Mesenteric fat pad (tissue), 1 donor: ENCODE measurements at places on chromosomes 1 and 21.

DNA sequence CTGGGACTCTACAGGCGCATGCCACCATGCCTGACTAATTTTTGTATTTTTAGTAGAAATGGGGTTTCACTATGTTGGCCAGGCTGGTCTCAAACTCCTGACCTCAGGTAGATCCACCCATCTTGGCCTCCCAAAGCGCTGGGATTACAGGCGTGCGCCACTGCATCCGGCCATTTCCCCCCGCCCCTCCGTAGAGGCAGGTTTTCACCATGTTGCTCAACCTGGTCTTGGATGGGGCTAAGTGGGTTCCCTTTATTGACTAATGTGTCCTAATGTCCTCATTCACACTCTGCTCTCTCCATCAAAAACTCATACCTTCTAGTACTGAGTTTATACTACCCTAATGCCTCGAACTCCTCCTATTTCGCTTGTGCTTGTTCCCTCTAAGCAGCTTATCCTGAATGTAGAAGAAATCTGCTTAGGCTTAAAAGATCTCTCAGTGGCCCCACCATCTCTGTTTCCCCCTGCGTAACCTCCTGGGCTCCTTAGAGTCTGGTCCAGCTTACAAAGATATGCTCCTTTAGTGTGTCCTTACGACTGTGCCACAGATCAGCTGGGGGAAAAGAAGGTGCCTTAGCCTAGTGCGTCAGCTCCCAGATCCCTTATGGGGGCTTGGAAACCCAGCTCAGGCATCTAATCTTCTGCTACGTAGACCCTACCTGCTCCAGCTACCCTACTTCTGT, 8.0 kb downstream of the GNAT2 start:
- no peak for DNase-seq

- DNase-seq: no peak
Measured at GRCh38 chr21:45305836-45306235, 18.1 kb upstream of the POFUT2 start.

DNA sequence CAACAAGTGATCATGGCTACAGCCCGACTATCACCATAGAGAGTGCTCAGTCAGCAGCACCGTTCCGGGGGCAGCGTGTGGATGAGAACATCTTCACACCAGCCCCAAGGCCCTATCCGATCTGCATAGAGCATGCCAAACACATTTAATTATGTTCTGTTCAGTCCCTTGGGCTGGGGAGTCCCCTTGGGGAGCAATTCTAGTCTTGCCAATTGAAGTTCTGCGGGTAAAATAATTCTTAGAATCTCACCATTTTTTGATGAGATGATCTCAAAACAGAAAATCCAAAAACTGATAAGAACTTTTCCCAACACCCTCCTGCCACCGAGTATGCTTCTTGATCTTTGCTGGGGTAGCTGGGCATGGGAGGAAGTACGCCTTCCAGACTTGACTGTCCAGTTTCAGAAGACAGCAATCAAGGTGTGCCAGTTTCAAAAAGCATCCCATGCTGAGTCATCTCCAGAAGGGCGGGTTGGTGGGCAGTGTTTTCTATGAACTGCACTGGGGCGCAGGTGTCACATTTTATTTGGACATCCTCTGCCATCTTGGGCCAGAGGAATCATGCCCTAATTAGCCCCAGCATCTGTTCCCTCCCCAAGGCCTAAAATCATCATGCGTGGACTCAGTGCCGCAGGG, 20.8 kb upstream of the PTPRF start:
- DNase-seq: no peak

DNA sequence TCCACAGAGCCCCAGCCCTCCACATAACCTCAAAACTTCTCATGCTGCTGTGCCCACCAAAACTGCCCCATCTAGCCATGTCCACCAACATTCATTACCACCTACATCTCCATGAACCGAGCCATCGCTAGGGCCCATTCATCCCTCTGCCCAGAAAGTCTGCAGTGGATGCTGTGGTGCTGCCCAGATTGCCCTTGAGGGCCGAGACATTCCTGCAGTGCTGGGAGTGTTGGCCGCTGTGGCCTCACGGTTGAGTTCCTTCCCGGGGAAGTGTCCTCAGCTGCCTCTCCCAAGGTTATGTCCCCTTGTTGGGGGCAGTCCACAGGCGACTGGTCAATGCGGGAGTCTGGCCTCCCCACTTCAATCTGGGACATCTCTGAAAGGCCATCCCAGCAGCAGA, 30.3 kb upstream of the DMBX1 start:
- no peak for DNase-seq

DNA sequence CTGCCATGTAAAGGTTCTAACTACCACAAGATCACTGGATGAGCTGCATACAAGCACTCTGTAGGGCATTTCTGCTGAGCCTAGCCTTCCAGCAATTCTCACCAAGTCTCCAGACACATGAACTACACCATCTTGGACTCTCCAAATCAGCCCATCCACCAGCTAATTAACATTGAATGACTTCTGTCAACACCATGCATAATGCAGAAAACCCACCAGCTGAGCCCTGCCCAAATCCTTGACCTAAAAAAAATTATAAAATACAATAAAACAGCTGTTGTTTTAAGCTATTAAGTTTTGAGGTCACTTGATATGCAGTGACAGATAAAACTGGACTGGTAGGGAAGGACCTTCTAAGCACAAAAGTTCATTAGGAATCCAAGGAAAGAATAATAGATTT, 44.3 kb upstream of the ATP1B1 start:
- no peak for DNase-seq

- DNase-seq: no peak
Measured at GRCh38 chr1:17538428-17539117, 925 bp upstream of the ARHGEF10L start.

GRCh38 chr1:197994907-197995407, 77.8 kb downstream of the LHX9 start:
- no peak for DNase-seq

DNA sequence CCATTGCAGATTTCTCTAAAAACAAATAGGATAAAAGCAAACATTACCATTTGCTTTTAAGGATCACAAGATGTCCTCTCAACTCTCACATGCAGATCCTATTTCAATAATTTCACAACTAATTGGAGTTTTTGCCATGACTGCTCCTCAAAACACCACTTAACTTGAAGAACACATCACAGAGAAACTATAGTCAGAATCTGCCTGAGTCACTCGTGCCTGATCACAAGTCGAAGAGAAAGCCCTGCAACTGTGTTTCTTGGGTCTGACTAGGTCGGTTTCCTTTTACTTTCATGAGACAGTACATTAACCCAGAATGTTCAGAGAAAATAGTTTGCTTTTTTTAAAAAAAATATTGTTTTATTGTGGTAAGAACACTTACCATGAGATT, 46.3 kb upstream of the SMYD2 start:
- DNase-seq: no peak

DNA sequence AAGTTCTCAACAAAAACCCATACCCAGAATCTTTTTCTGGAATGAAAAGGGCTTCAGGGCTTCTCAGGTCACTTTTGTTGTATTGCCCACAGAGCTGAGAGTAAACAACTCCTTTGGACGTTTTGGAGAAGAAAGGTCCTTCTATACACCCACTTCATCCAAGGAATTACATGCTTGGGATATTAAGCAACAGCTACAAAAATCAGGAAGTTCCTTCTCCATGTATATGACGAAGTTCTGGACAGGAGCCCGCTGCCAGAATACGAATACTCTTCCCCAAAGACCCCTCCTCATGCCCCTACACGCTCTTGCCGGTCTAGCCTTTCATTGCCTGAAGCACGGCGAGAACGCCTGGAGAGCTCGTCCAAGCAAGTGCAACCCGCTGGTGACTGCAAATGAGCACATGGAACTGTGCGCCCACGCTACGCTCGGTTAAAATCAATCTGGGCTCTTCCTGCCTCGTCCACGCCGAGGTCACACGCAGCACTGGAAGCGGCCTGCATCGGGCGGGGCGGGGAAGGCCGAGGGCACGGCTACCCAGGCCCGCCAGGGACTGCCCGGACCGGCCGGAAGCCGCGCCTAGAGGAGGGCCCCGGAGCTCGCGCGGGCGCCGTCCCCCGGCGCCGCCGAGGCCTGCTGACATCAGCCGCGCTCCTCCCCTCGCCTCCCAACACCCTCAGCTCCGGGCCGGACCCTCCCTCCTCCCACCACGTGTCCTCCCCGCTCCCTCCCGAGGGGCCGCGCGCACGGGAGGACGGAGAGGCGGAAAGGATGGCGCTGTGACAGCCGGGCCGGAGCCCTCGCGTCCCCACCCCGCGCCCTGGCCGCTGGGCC, at the start of gene POGK:
POGK (plus strand) TSS at position 710 of the 834 bp plus-strand sequence. CDS start 1,482 bp downstream, outside the sequence.
- peak; percentile 95 for DNase-seq

DNA sequence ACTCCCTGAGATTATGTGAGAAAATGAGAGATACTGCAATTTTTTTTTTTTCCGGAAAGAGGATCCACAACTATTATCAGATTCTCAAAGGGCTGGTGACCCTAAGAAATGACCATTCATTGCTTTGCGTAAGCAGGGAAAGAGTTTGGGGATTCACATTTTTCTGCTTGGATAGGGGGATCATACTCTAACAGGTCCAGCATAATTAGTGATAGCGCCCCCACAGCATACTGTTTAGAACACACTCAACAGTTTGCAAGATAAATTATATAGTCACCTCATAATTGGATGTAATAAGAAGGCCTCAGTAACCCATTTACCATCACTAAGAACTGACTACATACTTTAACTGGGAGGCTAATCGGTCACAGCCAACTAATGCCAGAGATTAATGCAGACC, 1.9 kb downstream of the CCT3 start:
- no peak for DNase-seq

- no peak for DNase-seq
Measured at GRCh38 chr1:147502760-147503159, 38.5 kb upstream of the BCL9 start.

DNA sequence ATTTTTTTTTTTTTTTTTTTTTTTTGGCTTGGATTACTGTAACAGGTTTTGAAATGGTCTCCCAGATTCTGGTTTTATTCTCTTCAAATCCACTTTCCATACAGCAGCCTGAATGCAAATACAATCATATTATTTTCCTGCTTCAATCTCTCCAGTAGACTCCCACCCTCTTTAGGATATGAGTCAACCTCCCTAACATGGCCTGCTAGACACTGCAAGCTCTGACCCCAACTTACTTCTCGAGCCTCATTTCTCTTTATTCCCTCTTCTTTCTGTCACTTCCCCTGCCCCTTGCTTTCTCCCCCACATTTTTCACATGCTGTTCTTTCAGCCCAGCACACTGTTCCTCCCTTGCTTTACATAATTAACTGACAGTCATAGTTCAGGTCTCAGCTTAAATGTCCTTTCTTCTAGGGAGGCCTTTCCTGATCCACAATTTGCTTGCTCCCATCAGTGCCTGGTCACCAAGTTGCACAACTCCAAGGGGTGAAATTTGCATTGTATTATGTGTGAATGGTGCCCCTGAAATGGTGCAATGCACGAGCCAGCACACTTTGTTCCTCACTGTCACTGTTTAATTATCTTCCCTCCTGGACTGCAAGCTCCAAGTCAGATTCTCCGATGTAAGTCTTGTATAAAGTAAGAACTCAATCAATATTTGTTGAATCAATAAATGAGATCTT, 22.1 kb upstream of the IL19 start:
- no peak for DNase-seq

GRCh38 chr1:217542136-217542777, 88.6 kb downstream of the GPATCH2 start:
- no peak for DNase-seq

GRCh38 chr1:227790034-227790400, 25.5 kb upstream of the PRSS38 start:
- DNase-seq: no peak

DNA sequence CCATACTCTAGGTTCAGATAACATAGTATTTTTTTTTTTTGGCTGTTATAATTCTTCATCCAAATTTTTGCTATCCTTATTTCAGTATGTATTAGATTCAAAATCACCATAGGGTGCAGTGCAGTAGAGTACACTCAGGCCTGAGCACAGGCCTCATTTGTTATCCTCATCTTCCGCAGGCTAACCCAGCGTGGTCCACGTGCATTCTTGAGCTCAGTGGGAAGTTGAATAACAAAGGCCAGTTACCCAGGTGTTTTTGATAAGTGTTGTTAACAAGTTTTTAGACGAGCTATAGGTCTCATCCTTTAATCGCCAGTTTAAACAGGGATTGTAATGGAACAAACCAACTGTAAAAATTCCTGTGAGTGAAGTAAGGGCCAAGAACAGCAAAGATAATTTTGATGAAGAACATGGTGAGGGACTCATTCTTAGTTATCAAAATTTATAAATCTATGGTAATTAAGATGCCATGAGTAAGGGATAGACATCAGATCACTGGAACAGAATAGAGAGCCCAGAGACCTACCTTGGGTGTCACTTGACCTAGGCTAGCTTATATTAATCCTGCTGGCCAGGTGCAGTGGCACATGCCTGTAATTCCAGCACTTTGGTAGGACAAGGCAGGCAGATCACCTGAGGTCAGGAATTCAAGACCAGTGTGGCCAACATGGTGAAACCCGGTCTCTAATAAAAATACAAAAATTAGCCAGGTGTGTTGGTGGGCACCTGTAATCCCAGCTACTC, 22.0 kb downstream of the FLVCR1 start:
- DNase-seq: no peak

- DNase-seq: no peak
Measured at GRCh38 chr1:220007438-220007837, 38.9 kb downstream of the EPRS1 start.

GRCh38 chr21:46205166-46205565, 20.9 kb upstream of the SPATC1L start:
- no peak for DNase-seq

DNA sequence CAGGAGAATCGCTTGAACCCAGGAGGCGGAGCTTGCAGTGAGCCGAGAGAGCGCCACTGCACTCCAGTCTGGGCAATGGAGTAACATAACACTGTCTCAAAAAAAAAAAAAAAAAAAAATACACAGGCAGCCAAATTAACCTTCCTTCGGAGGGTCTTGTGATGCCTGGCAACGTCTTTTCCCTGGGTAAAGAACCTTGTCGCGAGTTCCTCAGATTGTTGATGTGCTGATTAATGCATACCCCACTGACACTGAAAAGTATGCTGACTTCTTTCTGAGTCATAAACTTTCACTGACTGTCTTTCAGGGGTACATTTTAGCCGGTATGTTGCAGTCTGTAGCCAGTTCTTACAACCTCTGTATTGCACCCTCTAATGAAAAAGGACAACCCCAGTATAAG, 95.1 kb upstream of the SOD1 start:
- DNase-seq: no peak

GRCh38 chr1:82348487-82348886, 547.8 kb downstream of the ADGRL2 start:
- no peak for DNase-seq
